ENCODE measurements at places on chromosomes 5 and 9.
A peak's percentile ranks its signal among the peaks of the same experiment; 100 is the strongest.

GRCh38 chr9:80496901-80497556 lies 925.3 kb downstream of the TLE4 start:
- DNase-seq = no peak

GRCh38 chr9:3730511-3730922 lies 204.7 kb upstream of the RFX3 start:
- DNase-seq = no peak

- no peak for DNase-seq
Observed at GRCh38 chr9:91781116-91781515, 168.9 kb downstream of the ROR2 start.

DNA sequence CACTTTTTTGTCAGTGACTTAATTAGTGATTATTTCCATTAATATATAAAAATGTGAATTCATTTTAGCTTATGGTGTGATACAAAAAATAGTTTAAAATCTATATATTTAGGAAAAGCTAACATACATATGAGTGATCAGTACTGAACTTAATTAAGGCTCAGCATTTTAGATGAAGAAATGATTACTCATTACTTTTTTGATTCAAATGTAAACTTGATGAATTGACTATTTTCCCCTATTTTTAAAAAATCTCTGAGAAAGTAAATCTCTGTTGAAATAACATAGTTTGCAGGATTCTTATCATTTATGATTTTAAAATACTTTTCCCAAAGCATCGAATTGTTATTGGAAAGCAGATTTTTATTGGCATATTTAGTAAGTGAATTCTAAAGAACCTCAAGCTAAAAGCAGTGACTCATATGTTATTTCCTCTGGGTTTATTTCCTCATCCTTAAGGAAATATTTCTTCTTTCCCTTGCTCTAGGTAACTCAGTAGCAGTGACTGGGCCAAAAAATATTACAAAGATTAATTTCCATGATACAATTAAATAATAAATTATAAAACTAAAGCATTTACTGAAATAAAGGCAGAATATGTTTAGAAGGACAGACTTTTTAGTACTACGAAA lies 290.6 kb downstream of the FER start:
- peak; percentile 50 for DNase-seq

DNA sequence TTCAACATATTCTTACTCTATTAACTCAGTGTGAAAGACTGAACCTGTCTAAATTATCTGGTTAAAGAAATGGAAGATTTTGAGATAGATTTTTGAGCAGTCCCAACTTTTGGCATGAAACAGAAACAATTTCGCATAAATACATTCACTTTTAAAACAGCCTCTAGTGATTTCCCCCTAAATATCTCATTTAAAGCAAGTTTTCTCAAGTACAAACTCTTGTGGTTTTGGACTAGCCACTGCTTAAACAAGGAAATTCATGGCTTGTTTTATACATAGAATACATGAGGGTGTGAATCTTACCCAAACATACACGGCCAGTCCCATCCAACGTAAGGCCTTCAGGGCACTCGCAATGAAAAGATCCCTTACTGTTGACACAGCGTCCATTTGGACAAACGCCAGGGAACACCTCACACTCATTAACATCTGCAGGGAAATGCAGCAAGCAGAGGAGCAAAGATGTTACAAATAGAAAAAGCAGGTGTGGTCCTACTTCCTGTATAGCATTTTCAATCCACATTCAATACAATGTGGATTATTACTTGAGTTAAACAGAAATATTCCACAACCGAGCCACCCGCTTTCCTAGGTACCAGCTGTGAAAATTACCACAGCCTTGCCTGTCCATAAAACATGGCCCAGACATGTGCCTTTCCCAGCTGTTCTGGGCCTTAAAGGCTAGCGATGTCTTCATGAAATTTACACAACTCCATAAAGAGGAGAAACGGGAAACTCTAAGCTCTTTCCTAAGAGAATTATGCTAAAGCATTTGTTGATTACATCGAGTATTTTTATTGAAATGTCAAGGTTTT lies 188.8 kb downstream of the FBN2 start:
- peak; percentile 12 for DNase-seq

- peak; percentile 98 for DNase-seq
Observed at GRCh38 chr5:139474890-139475791, 4.3 kb downstream of the SMIM33 start.
